DMS53 (cell line): ENCODE measurements at places on chromosomes 16 and 17.

GRCh38 chr16:88719933-88720296 lies 13.6 kb downstream of the CTU2 start:
- no peak for DNase-seq

- DNase-seq, result peak; percentile 61
Measured at GRCh38 chr16:84732674-84733352, 33.0 kb downstream of the USP10 start.

- no peak for DNase-seq
Measured at GRCh38 chr17:50046667-50047066, 9.2 kb upstream of the ITGA3 start.

DNA sequence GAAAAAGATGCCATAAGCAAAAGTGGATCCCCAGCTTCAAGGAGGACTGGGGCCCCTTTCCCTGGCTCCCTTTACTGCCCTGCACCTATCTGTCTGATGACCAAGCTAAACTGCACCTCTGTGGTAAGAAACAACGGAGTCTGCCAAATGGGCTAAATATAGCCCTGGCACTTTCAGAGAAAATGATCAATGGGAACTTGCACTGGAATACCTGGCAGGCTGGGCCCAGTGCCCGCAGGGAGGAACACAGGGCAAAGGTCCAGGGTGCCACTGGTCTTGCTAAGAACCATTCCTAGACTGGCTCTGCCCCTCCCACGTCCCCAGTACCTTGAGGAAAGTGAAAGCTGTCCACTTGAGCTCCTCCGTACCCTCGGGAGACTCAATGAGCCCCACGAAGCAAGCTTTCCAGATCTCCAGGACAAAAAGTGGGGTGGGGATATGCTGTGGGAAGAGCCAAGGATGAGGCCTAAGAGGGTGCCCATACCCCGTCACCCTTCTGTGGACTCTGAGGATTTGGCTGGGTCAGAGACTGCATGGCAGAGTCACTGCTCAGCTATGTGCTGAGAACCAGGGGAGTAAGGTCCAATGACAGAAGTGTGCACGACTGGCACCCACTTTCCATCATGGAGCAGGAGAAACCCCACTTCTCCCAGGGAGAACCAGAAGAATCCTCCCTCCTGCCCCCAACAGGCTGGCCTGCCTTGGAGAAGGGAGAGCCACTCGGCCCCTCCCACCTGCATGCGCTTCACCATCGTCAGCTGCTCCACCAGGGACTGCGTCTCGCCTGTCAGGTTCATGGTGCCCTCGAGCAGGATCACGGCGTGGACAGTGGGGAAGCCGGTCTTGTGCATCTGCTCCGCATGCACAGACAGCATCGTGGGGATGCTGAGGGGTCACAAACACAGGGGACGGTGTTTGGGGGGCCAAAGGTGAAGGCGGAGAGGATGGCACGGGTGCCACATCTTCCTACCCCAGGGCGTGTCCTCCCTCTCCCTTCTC lies 17.4 kb downstream of the CSF3 start:
- DNase-seq, result no peak

GRCh38 chr17:44203731-44204440 lies 4.2 kb upstream of the ATXN7L3 start:
- peak; percentile 77 for DNase-seq

DNA sequence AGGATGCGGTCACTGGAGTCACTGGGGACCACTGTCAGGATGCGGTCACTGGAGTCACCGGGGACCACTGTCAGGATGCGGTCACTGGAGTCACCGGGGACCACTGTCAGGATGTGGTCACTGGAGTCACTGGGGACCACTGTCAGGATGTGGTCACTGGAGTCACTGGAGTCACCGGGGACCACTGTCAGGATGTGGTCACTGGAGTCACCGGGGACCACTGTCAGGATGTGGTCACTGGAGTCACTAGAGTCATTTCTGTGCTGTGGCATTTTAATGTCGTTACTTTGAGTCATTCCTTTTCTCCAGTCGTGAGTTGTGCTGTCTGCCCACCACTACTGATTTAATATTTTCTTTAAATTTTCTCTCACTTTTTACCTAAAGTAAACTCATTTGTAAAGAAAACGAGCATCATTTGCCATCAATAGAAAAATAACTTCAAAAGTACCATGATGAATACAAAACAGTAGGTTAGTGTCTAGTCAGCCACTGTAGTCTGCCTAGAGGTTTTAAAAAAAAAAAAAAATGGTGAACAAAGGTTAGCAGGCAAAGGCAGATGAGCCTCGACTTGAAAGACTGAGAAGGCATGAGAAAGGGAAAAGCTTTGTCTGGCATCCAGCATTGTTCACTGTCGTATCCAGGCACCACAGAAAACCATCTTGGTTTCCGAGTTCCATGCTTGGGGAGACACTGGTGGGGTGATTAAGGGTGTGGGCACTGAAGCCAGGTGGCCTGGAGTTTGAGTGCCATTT lies 346.6 kb downstream of the SNX29 start:
- no peak for DNase-seq

DNA sequence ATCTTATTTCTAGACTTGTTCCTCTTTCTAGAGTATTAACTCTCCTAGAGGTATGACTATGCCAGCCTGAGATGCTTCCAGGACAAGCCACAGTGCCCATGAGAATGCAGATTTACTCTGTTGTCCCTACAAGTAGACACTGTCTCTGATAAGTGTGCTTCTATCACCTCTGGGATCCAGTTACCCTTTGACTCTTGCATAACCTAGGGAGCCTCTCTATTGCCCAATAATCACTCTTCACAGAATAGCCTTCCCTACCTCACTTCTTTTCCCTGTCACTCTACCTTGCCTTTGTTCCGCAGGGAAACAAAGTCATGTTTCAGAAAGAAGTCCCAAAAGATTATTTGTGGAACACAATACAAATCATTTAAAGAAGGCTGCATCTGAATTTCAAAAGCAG lies 1.6 kb upstream of the KRT34 start:
- DNase-seq, result no peak

- DNase-seq, result peak; percentile 28
Measured at GRCh38 chr17:59769887-59770286, 62.4 kb downstream of the VMP1 start.

- DNase-seq, result no peak
Measured at GRCh38 chr16:65793781-65794180, 572.7 kb upstream of the CDH5 start.

DNA sequence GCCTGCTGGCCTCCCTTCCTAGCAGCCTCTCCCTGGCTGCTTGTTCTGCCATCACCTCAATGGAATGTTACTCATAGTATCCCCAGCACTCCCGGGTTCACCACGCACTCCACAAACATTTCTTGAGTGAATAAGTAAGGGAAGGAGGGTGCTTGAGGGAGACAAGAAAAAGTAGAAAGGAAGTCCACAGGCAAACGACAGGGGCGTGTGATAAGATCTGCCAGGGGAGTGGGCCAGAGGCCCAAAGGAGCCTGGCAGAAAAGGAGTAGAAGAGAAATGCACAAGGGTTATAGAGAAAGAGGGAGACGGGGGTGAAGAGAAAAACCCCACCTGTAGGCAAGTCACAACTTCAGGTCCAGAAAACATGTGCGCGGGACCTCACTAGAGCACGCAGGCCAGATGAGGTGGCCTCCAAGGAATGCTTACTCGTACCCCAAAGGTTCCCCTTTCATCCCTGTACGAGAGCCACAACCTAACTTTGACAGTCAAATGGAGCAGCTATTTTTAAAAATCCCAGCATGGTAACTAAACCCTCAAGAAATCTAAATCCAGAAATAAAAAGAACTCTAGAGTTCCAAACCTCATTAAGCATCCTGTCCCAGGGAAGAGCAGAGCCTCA lies 6.6 kb downstream of the ZDHHC7 start:
- DNase-seq, result no peak

DNA sequence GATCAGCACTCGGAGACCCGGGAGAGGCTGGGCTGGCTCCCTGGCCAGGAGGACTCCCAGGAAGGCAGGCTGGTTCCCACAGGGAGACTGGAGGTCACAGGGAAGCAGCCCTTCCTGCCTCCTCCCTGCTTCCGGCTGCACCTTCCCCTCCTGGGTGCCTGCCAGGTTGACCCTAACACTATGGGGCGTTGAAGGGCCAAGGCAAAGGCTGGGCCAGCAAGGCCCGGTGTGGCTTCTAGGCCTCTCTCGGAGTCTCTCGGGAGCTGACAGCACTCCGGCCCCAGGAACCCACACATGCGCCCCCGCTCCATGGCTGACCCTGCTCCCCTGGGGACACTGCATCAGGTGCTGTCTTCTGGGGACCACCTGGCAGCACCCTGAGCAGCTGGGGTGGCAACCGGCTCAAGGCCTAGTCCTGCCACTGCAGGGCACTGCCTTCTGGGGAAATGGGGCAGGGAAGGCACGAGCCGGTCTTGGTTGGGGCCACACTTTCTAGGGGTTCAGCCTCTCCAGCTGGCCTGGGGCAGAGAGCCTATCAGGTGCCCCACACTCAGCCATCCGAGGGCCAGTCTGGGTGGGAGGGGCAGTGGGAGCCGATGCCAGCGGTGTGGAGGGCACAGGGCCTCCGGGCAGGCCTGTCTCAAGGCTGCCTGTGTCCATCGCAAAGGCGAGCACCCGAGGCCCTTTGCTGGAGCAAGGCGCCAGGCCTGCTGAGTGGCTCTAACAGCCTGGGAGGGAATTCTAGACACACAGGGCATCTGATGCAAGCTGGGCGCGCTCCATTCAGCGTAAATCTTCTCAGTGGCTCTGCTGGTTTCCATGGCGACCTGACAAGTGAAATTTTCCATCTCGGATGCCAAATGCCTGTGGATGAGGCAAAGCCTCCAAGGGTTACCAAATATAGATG lies 5.6 kb upstream of the MTSS2 start:
- peak; percentile 20 for DNase-seq

DNA sequence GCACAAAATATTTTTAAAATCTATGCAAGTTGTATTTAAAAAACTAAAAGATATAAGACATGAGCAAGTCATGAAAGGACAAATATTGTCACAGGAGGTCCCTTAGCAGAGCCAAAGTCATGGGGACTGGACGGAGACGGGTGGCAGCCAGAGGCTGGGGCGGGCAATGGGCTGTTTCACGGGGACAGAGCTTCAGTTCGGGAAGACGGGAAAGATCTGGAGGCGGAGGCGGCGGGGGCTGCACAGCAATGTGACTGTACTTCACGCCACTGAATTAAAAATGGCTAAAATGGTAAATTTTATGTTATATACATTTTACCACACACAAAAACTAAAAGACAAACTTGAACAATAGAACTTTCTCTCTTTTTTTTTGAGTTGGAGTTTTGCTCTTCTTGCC lies 60.0 kb upstream of the METRNL start:
- no peak for DNase-seq

DNA sequence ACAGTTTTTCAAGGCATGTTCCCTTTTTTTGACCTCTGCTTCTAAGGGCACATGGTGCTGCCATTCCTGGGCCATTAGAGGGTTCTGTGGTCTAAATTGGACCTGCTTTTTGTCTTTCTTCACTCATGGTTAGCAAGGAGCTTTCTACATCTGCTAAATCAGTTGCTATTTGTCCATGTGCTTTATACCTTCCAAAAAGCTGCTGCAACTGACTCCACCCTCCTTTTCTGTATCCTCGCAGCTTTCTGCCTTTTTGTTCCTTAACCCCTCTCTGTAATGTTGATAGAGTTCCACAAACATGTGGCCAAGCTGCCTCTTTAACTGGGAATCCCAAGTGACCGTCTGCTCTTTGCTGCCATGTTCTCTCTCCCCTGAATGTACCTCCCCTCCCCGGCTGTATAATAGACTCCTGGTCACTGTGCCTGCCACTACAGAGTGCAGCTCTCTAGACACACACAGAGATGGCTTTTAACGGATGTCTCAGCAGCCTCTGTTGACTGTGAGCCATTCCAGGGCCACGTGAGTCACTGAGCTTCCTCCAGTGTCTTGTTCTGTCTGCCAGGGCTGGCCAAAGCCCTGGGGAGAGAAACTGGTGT lies 57.4 kb upstream of the TEKT3 start:
- DNase-seq, result peak; percentile 3

DNA sequence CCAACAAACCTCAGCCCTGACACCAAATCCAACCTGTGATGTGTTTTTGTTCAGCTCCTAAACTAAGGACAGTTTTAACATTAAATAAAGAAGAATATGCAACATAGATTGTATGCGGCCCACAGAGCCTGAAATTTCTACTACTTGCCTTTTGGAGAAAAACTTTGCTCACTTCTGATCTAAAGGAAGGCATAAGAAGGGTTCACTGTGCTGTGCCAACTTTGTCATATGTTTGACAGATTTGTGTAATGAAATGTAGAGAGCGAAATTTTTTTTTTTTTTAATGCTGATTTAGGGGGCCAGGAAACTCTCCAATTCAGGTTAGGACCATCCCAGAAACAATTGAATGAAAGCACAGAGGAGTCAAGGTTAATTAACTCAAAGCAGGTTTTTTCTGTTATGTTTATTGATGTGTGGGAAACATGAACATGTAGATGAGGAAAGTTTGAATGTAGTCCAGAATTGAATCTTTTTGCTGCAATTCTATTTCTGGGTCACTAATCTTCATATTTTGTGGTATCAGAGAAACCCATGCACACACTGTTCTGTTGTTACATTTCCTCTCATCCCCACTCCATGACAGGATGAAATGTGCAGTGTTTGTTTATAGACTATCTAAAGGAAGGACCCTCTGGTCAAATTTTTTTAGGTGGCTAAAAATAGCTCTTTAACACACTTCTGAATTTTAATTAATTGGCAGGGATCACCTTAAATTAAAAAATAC lies 71.5 kb downstream of the TAOK1 start:
- no peak for DNase-seq

DNA sequence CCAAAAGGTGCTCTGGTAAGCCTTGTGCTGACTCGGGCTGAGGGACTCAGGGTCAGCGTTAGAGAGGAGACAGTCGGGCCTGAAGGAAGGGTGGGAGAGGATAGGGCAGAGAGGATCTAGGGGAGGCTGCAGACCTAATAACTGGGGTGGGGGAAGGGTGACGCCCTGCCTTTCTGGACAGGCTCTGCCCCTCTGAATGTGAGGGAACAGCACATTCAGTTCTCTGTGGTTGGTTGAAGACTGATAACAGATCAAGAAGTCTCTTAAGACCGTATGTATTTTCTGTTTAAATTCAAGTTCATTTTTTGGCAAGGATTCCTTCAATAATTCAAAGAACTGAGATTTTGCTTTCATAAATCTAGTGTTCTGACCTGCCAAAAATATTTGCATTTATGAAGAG lies 56.2 kb upstream of the TEKT3 start:
- DNase-seq, result no peak

DNA sequence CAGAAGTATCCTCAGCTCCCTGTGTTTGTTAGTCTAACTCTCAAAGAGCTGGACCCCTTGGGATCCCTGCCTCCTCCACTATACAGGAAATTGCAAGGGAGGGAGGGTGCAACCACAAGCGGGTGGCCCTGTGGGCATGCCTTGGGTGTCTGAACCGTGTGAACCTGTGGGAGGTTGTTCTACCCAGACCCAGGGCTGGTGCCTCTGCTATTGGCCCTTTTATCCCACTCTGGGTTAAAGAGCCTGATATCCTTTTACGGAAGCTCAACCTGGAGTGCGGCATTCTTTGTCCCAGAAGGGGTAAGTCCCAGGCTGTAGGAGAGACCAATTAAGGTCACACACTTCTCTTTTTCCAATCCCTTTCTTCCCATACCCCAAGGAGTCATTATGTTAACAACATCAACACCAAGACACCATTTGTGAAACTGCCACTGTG lies 53.4 kb downstream of the ARSG start:
- no peak for DNase-seq

GRCh38 chr17:75738218-75738802 lies 17.1 kb downstream of the ITGB4 start:
- peak; percentile 32 for DNase-seq

- DNase-seq, result peak; percentile 89
Measured at GRCh38 chr16:56190677-56191155, 573 bp upstream of the GNAO1 start.

GRCh38 chr16:85391175-85391707 lies 221.9 kb upstream of the GSE1 start:
- no peak for DNase-seq

- peak; percentile 65 for DNase-seq
Measured at GRCh38 chr16:53775821-53776431, 72.0 kb downstream of the FTO start.

- DNase-seq, result no peak
Measured at GRCh38 chr17:683040-683439, 31.6 kb downstream of the VPS53 start.
